GM04504 (cell line): ENCODE measurements at places on chromosomes 11 and 22.
A peak's percentile ranks its signal among the peaks of the same experiment; 100 is the strongest.

DNA sequence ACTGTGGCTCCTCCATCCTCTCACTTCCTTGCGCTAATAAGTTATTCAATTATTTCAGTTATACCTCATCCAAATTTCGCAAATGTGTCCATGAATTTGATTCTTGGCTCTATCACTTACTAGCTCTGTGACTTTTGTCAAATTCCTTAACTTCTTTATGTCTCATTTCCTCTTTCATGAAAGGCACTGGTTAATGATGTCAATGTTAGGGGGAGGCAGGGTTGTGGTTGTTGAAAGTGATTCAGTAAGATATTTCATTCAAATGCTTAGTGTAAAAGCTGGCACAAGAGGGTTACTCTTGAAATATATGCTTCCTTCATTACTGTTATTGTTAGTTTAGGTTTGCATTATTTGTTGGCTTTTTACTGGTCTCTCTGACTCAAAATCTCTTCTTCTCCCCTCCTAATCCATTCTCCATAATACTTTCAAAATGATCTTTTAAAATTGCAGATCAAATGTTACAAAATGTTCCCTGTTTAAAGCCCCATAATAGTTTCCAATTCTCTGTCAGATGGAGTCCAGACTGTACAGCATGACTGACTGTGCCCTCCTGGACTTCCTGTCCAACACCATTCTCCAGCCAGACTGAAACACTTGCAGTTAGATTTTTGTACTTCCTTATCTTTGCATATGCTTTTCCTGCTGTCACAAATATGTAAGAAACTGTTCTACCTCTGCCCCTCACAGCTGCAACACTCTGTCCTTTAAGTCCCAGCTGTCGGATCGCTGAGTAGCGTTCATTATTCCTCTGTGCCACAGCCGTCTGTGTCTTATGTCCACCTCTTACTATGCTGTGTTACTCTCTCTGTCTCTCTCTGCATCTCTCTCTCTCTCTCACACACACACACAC is 510.6 kb upstream of the RAG2 start:
- no peak for DNase-seq

DNA sequence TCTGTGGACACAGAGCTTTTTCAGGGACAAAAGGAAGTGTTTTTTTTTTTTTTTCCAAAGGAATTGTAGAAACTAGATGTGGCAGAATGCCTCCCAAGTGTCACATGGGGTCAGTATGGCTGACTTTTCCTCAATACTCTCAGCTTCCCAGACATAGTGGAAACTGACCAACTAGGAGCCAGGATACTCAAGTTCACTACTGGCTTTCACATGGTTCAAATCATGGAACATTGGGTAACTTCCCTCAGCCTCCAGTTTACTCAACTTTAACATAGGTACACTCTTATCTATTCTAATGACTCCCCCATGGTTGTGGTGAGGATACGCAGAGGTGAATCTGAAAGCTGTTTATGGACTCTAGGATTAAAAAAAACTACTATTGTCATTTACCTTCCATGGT is 1.4 kb downstream of the SLC5A1 start:
- no peak for DNase-seq

DNA sequence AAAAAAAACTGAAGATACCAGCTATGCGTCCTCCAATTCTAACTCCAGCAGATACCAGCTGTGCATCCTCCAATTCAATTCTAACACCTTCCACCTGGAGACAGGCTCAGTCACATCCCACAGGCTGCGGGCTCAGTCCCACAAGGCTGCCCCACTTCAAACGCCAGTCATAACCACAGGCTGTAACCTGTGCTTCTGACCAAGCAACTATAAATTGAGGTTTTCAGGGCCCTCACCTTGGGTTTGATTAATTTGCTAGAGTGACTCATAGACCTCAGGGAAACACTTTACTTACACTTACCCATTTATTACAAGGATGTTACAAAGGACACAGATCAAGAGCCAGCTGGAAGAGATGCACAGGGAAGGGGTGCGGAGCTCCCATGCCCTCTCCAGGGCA is 32.4 kb upstream of the MSANTD2 start:
- DNase-seq = no peak

DNA sequence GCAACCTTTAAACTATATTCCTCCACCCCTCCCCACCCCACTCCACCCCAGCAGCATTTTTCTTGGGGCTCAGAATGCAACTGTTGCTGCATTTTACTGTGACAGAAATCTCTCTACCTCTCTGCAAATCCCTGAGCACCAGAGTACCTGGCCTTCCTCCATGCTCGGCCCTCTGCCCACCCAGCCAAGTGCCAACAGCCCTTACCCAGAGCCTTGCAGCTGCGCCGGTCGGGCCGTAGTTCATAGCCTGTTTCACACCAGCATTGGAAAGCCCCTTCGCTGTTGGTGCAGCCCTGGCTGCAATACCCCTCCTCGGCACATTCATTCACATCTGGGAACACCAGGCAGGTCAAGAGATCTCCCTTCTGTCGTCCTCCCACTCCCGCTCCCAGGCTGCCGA is 23.4 kb downstream of the LRP4 start:
- DNase-seq = no peak

DNA sequence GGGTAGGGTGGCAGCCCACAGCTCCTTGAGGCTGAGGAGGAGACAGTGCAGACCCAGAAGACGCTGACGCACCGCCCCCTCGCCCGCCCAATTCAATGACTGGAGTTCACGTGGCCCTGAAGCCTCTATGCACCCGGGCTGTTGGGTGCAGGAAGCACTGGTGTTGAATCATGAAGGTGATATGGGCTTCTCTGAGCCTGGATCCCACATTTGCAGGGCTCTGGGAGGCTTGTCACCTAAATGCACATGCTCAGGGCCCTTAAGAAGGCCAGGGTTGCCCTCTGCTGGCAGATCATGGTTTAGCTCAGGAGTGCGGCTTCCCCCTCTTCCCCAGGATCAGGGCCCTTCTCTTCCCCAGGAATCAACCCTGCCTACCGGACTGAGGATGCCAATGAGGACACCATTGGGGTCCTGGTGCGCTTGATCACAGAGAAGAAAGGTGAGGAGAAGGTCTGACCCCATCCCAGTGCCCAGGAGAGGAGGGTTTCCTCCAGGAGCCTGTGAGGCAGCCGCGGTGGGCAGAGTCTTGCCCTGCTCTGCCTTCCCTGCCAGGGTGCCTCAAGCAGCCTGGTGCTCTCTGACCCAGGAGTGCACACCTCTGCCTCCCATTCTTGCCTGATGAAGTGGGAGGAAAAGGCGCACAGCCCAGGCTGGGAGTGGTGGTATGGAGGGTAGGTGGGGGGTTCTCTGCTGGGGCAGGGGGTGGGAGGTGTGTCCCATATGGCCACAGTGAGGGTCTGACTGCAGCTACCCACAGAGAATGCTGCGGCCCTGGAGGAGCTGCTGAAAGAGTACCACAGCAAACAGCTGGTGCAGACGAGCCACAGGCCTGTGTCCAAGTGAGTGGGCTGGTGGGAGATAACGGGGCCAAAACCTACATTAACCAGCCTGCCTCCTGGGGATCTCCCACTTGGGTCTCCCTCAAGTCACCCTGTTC is 17.5 kb downstream of the RELT start:
- peak; percentile 53 for DNase-seq

DNA sequence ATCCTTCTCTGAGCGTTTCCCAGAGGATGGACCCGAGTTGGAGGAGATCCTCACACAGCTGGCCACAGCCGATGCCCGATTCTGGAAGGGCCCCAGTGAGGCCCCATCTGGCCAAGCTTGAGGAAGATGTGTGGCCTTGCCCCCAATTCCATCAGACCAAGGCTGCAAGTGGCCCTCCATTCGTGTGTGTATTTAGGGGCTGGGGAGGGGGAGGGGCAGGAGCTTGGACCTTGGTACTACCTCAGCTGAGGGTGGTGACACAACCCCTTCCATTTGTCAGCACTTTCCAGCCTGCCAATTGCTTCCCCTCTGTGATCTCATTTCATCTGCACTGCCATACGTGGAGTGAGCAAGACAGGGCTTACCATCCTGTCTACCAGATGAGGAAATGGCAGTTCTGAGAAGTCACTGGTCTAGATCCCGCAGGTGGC is 1.3 kb upstream of the BBS1 start:
- DNase-seq = no peak

GRCh38 chr11:130434521-130435223 is 6.3 kb upstream of the ADAMTS8 start:
- peak; percentile 56 for DNase-seq

GRCh38 chr11:2358754-2359442 is 18.2 kb upstream of the CD81 start:
- DNase-seq = no peak

DNA sequence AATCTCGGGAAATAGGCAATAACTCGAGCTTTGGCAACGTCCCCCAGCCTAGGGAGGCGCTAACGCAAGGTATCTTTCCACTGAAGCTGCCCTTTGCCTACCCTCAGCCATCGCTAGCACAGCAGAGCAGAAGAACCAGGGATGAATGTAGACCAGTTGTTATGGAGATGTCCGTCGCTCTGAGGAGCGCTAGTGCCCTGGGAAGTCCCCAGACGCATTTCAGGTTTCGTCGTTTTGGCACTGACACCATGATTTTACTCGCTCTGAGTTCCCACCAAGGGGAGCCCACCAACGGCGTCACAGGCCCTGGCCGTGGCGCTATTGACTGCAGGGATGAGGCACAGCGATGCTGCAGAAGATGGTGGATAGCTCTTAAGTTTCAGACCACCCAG is 22.7 kb upstream of the BDNF start:
- no peak for DNase-seq

DNA sequence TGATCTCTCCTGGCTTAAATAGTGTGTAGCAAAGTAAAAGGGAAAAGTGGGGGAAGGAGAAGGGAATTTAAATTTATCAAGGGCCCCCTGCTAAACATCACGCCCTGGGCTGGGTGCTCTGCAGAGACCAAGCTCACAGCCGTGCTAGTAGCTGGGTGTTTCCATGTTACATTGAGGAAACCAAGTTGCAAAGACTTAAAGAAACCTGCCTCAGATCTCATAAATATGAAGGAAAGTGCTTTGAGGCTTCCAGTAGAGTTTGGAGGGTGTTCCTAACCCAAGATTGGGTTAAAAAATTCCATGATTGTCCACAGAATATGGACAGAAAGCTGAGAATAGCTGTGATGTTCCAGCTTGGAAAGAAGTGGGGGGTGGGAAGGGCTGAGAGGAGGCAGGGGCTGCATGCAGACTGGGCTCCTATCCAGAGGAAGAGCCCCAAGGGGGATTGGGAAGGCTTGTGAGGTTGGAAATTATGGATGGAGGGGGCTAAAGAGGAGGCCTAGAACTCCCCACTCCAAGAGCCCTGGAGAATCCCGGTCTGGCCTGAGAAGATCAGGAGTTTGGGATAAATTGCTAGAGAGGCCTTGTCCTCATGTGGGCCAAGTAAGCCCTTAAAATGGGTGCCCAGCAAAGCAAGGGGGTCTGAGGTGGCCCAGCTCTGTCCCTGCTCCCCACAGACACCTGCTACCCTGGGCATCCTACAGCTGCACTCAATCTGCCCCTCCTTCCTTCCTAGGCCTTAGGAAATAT is 25.0 kb upstream of the OAF start:
- DNase-seq = no peak

- no peak for DNase-seq
Observed at GRCh38 chr11:102874852-102875251, at the start of gene MMP12. MMP12 (minus strand) TSS chr11:102874982; CDS start chr11:102874937, 45 bp downstream.
